ENCODE measurements at places on chromosomes 16 and 17. TPM values are rescaled to one million over a fixed set of nuclear protein-coding genes. Genes with fewer than 3 reads are reported as not detected.

DNA sequence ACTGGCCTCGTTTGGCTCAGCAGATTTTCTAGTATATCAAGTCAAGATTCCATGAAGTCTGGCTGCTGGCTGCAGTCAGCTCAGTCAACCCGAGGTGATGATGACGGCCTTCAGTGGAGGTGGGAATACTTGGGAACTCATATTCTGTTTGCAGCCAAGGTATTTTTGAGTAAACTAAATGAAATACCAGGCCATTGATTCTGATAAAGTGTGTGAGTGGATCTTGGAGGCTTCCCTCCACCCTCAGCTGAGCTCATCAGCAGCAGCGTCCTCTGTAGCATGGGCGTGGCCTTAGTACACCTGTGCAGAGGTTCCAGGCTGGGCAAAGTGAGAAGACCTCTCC is 22.0 kb upstream of the TACO1 start:
- peaks cover 13% of the 10 kb centered on the region for H3K36me3 ChIP-seq
- no peak overlapping the region for H3K4me3 ChIP-seq
- no peak for DNase-seq
- no peaks in the 10 kb centered on the region for H3K27me3 ChIP-seq

The VAT1L gene
- 29.7 TPM for total RNA-seq

DNA sequence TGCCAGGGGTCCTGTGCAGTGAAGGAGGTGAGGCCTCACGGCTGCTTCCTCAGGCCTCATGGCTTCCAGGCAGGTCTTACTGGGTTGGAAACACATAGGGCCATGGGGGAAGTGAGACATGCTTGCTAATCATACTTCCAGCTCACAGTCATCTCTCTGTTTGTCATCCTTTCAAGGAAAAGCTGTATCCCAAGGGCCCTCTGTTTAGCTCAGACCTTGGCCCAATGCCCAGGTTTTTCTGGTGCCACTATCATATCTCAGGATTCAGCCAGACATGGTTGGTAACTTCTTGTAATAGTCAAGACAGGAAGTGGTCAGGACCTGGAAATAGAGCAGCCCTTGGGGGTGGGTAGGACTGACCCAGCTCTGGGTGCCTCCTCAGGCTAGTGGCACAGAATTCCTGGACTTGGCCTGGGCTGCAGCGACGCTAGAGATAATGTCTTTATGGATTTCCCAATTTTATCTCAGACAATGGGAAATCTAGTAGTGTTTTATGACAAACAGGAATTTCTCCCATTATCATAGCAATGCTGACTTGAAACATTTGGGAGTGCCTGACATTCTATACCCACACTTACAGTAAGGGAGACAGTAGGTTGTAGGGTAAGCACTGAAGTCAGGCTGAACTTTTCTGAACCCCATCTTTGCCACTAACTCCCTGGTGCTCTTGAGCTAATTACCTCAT is 13.5 kb upstream of the ITGB3 start:
- H3K27ac ChIP-seq, result peak overlapping the region; percentile 28
- H3K4me1 ChIP-seq, result peaks cover 19% of the 10 kb centered on the region
- no peaks in the 10 kb centered on the region for H3K27me3 ChIP-seq
- H3K4me3 ChIP-seq, result no peak overlapping the region
- no peaks in the 10 kb centered on the region for H3K36me3 ChIP-seq
- peak; percentile 85 for DNase-seq

DNA sequence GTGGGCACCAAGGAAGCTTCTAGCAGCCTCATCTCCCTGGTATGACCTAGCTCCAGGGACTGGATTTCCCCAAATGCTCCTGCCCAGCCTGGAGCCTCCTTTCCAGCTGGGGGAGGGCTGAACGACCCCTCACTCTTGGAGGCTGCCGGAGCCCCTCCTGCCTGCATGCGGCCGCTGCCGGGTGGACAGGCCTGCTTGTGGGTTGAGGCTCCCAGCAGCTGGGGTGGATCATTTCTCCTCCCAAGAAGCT is 213.6 kb downstream of the SEC14L1 start:
- DNase-seq, result no peak
- H3K4me1 ChIP-seq, result peaks cover 32% of the 10 kb centered on the region
- no peak overlapping the region for H3K4me3 ChIP-seq
- H3K27ac ChIP-seq, result no peak overlapping the region

GRCh38 chr16:24844101-24845030 is 1.4 kb upstream of the SLC5A11 start:
- no peaks in the 10 kb centered on the region for H3K36me3 ChIP-seq
- H3K27me3 ChIP-seq, result no peaks in the 10 kb centered on the region
- peaks cover 4% of the 10 kb centered on the region for H3K4me1 ChIP-seq
- no peak overlapping the region for H3K4me3 ChIP-seq
- H3K27ac ChIP-seq, result no peak overlapping the region

GRCh38 chr17:66465701-66466100 is 163.3 kb downstream of the PRKCA start:
- DNase-seq, result no peak
- H3K27ac ChIP-seq, result no peak overlapping the region
- no peaks in the 10 kb centered on the region for H3K27me3 ChIP-seq
- peaks cover 18% of the 10 kb centered on the region for H3K4me1 ChIP-seq
- H3K36me3 ChIP-seq, result no peaks in the 10 kb centered on the region

The RCVRN gene
- not detected for total RNA-seq

The NPTX1 gene
- total RNA-seq, result not detected

DNA sequence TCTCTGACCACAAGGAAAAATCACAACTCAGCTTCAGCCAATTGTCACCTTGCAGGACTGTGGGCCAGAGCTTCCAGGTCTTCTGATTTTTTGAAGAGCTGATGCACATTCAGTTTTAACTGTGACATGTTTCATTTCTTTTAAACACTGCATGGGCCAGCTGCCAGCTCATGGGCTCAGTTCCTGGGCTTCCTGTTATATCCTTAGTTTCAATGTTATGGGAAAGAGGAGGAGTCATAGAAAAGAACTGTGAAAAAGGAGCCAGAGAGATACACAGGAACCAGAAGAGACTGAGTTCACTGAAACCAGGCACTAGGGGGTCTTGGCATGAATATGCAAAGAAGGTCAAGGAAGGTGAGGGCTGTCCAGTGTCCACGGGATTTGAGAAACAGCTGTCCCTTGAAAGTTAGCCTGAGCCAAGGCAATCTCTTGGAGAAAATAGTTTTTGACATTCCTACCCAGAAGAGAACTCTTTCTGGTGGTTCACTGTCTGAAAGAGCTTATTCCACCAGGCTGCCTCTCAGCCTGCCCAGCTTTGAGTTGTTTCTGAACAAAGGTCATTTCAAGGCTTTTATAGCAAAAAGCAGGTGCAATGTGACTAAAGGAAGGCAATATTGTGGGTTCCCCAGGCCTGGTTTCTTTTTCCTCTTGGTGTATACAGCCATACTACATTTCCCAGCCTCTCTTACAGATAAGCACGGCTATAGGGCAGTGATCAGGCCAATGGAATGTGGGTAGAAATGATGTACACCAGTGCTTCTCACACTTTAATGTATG is 10.5 kb downstream of the PDILT start:
- no peak overlapping the region for H3K4me3 ChIP-seq
- H3K27ac ChIP-seq, result no peak overlapping the region
- no peak for DNase-seq
- no peaks in the 10 kb centered on the region for H3K4me1 ChIP-seq

The USP43 gene
- total RNA-seq, result 4.2 TPM

The KDM6B gene
- total RNA-seq, result 12.3 TPM

- no peak for DNase-seq
- H3K27me3 ChIP-seq, result no peaks in the 10 kb centered on the region
- H3K27ac ChIP-seq, result no peak overlapping the region
- no peaks in the 10 kb centered on the region for H3K4me1 ChIP-seq
- peaks cover 34% of the 10 kb centered on the region for H3K36me3 ChIP-seq
- no peak overlapping the region for H3K4me3 ChIP-seq
Measured at GRCh38 chr17:78995761-78996451, 13.7 kb downstream of the CANT1 start.

- H3K36me3 ChIP-seq, result no peaks in the 10 kb centered on the region
- DNase-seq, result peak; percentile 8
- H3K4me1 ChIP-seq, result no peaks in the 10 kb centered on the region
- H3K27me3 ChIP-seq, result no peaks in the 10 kb centered on the region
- H3K4me3 ChIP-seq, result no peak overlapping the region
- H3K27ac ChIP-seq, result no peak overlapping the region
Measured at GRCh38 chr17:66423056-66423955, 120.9 kb downstream of the PRKCA start.
